ENCODE measurements at places on chromosomes 16 and 17.
A peak's percentile ranks its signal among the peaks of the same experiment; 100 is the strongest.

DNA sequence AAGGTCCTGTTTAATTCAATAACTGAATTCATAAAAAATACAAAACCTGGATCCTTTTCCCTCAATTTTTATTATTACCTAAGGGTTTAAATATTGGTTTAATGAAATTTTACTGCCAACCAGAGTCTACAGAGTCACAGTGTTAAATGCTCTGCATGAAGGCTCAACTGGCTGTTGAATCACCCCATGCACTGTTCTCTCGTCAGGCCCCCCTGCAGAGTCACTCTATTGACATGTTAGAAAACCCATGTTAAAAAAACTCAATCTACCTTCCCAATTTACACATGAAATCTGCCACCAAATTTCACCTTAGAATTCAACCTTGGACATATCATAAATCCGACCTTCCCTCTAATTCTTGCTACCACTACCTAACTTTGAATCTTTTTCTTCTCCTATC is 43.3 kb upstream of the ULK2 start:
- DNase-seq: no peak

- peak; percentile 55 for DNase-seq
Measured at GRCh38 chr16:85461022-85461813, 151.9 kb upstream of the GSE1 start.

GRCh38 chr17:79818026-79818758 is 21.0 kb downstream of the CBX4 start:
- no peak for DNase-seq

GRCh38 chr17:33007186-33007585 is 15.5 kb downstream of the SPACA3 start:
- no peak for DNase-seq

- DNase-seq: no peak
Measured at GRCh38 chr17:57486882-57487301, 230.6 kb downstream of the MSI2 start.

DNA sequence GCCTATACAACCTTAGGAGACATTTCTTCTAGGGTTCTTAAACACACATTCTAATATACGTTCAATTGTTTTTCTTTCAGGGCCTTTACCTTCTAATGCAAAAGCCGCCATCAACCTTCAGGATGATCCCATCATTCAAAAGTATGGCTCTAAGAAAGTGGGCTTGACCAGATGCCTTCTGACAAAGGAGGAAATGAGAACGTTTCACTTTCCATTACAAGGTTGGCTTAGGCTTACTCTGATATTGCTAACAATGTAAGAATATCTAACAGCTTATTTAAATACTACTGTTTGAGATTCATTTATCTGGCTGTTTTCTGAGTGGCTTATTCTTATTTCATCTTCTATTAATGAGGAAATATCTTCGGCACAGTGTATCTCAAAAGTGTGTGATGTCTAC is 15.4 kb downstream of the REXO5 start:
- DNase-seq: no peak

GRCh38 chr16:11402745-11403533 is 57.7 kb downstream of the RMI2 start:
- DNase-seq: no peak

GRCh38 chr16:78706637-78707036 is 607.2 kb downstream of the WWOX start:
- DNase-seq: no peak

DNA sequence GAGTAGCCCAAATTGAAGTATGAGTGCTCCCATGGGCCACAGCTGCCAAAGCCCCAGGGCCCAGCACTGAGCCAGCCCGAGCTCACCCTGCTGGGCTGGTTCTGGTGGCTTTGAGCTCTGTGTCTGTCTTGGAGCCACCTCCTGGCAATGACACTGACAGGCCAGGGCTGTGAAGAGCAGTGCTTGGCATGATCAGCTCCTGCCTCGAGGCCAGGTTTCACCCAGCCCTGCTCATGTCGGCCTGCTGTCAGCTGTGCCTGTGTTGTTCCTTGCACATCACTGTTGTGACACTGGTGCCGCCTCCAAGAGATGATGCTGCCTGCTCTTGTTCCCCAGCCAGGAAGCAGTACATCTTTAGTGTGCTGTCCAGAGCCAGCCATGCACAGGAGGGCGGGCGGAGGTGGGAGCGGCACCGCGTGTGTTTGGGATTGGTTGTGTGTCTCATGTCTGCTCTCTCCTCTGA is 26.0 kb downstream of the PLD6 start:
- DNase-seq: no peak

GRCh38 chr17:80105762-80106161 is 4.4 kb downstream of the GAA start:
- peak; percentile 24 for DNase-seq

DNA sequence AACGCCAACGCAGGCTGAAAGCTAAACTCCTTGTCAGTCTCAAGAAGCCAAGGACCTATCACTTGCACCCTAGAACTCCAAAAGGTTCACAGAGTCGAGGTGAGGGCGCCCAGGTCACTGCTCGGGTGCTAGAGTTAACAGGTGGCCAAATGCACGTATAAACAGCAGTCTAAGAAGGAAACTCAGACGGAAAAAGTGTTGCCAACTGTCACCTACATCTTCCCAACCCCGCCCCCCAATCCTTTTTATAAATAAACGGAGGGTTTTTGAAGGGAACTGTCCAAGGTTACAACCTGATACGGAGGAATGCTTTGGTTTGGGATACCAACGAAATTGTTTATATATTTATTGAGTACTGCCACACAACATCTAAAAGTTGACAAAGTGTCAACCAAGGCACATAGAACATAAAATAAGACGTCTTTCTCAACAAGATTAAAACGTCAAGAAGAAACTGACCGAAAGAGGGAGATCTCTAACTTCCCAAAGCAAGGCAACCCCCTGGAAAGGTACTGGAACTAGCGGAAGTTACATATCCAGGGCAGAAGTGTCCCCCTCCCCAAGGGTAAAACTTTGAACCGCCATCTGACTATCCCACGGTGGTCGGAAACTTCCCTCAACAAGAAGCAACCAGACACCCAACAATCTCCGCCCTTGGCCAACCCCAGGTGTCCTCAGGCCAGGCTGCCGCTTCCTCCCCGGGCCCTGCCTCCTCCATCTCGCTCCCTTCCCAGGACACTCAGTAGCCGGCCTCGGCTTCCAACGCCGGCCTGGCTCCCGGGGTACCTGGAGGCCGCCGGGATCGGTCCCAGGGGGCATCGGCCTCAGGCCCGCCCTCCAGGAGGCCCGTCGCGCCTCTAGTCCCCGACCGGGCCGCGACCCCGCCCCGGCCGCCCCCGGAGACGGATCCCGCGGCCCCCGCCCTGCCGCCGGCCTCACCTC is 982 bp downstream of the SPAG9 start:
- peak; percentile 51 for DNase-seq

DNA sequence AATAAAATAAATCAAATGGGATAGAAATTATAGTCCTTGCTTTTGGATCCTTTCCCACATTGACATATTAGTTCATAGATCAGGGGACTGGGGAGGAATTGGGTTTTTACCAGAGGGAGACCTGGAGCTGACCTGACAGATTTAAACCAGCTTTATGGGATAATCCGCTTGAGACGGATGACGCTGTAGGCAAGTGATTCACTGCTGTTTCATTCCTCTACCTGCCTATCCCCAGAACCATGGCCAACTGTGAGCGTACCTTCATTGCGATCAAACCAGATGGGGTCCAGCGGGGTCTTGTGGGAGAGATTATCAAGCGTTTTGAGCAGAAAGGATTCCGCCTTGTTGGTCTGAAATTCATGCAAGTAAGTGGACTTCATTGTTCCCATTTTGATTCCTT is 2.1 kb downstream of the NME1 start:
- DNase-seq: no peak

DNA sequence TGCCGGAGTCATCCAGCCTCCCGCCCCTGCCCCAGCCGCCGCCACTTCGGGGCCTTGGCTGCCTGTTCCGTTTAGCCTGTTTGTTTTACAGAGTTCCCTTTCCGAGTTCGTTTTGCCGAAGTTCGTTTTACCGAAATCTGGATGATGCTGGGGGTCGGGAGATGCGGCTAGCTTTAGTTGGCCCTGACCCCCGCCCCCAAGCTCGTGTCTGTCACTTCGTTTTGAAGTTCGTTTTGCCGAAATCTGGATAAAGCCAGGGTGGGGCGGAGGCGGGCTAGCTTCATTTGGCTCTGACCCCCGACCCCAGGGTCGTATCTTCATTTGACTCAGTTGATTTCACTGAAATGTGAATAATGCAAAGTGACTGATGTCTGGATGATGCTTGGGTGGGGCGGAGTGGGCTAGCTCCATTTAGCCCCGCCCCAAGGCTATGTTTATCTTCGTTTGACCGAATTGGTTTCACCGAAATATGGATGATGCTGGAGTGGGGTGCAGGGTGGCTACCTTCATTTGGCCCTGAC is 591 bp downstream of the PSMD7 start:
- DNase-seq: peak; percentile 37

- no peak for DNase-seq
Measured at GRCh38 chr16:17403859-17404545, 66.8 kb downstream of the XYLT1 start.

- no peak for DNase-seq
Measured at GRCh38 chr17:63967953-63968352, 4.8 kb downstream of the SCN4A start.

GRCh38 chr17:46026166-46027047 is 27.4 kb downstream of the STH start:
- no peak for DNase-seq

DNA sequence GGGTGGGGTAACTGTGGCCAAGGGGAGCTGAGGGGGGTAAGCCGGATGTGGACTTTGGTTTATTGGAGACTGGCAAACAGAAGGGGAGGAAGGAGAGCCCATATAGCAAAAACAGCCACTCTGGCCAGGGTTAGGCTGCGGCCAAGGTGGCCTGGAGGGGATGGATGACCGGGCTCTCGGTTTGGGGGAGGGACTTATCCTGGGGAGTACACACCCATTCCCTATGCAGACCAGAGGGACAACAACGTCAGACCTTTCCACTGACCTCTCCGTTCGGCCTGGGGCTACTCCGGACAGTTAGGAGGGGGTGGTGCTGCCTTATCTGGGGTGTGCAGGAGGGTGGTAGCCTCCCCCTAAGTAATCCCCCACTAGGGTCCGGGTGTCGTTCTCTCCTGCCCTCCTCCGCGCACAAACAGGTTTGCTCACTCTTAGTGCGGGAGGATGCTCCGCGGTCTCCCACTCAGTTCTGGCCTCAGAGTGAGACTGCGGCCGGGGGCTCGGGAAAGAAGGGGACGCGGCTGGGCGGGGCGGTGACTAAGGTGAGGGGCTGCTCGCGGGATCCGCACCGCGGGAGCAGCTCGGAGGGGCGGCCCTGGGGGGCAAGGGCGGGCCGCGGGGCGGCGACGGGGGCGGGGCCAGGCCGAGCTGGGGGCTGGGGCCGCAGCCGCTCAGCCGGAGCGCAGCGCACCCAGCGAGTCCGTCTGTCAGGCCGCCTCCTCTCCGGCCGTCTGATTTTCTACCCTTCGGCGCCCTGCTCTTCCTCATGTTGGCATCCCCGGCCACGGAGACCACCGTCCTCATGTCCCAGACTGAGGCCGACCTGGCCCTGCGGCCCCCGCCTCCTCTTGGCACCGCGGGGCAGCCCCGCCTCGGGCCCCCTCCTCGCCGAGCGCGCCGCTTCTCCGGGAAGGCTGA is at the start of gene WNK4:
Gene WNK4 (plus strand): TSS at position 675 of the 915 bp plus-strand sequence. CDS start 89 bp downstream, at position 764.
- peak; percentile 47 for DNase-seq

DNA sequence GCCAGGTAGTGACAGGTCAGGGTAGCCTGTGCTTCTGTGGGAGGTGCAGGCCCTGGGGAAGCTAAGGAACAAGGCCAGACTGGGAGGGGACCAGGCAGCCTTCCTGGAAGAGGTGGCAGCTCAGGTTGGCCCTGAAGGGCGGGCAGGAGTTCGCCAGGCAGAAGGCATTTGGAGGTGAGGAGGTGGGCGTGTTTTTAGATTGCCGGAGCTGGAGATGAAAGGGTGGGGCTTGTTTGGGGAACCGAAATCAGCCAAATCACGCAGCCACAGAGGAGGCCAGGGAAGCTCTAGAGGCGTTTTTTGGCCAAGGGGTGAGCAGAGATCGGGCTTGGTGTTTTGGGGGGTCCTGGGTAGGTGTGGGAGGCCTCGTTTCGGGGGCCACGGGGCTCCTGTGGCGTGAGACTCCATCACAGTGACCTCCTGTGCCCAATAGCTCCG is 7.6 kb downstream of the ADCY7 start:
- no peak for DNase-seq

GRCh38 chr17:17959520-17960361 is 12.5 kb downstream of the TOM1L2 start:
- DNase-seq: peak; percentile 55

GRCh38 chr17:65455972-65456343 is 105.5 kb downstream of the AXIN2 start:
- DNase-seq: peak; percentile 21

GRCh38 chr16:2317231-2318020 is 23.1 kb downstream of the ABCA3 start:
- DNase-seq: no peak

- DNase-seq: no peak
Measured at GRCh38 chr17:45226576-45226975, 4.9 kb downstream of the FMNL1 start.

- no peak for DNase-seq
Measured at GRCh38 chr16:50279504-50279865, 13.1 kb downstream of the ADCY7 start.

DNA sequence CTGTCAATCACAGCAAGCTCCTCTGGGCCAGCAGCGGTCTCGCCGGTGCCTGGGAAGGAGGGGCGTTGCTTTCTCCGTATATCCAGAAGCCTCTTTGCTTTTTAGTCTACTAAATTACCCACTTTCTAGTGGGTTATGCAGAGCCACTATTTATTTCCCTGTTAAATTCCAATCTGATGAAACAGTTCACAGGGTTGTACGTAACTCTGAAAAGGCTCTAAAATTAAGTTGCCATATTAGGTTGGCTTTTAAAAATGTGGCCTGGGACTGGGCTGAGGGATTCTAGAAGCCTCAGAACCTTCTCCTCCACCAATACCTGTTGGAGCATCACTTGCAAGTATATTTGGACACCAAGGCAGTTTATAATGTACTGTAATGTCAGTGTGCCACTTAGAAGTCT is 27.2 kb downstream of the MARCHF10 start:
- peak; percentile 46 for DNase-seq

DNA sequence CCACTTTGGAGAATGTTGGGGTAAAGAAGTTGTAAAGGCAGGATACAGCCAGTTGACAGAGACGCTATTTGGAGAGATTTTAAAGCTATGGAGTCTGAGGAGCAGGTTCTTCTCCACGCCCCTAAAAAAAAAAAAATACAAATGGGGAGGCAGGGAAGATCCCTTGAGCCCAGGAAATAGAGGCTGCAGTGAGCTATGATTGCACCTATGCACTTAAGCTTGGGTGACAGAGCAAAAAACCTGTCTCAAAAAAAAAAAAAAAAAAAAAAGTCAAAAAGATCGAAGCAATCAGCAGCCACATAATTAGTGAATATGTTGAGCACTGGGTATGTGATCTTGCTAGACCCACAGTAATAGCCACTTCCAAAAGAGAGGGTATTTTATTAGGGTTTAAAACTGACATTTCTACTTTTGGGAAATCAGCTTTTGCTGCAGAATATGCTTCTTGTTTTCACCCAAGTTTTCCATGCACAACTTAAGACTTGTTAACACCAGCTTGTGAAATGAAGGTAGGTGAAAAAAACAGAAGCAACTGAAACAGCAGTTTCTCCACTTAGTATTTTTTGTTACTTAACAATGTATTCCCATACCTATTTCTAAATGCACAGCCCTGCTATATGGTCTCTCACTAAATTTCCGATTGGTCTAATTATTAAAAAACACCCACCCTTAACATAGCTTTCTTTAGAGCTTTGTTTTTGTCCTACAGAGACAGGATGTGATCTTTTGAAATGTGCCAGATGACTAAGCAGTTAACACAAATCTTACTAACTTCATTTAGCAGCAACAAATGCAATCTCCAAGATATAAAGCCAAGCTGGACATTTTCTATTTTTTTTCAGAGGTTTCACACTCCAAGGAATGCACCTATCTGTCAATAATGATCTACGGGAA is 2.5 kb upstream of the ARL6IP1 start:
- peak; percentile 65 for DNase-seq

- no peak for DNase-seq
Measured at GRCh38 chr17:44880062-44880461, 19.2 kb downstream of the EFTUD2 start.
